Fibroblast of lung (primary cell): ENCODE measurements at places on chromosomes 2 and 18. TPM values are rescaled to one million over a fixed set of nuclear protein-coding genes. Genes with fewer than 3 reads are reported as not detected.

DNA sequence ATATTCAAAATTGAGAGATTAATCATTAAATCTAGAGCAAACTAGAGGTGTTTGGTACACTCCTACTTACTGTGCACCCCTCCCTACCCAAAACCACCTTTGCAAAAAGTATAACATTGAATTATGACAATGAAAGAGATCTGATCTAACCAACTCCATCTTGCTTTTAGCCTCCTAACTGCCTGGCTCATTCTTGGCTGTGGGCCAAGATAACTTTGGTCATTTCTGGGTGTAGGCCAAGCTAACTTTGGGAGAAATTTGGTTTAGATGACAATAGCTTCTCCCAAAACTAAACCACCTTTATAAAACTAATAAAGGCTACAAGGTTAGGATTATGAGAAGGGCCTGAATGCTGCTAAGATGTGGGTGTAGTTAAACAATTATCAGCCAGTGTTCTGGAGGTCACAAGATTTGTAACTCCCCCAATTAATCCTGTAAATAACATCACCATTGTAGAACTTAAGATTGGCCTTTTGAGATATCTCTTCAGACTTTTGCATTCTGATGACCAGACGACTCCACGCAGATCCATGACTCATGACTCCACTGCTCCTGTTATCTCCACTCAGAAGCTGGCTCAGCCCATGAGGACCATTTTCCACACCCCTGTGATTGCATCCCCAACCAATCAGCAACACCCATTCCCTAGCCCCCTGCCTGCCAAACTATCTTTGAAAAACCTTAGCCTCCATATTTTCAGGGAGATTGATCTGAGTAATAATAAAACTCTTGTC is 160.2 kb downstream of the FBXO15 start:
- no peak for DNase-seq

Gene MOCOS
- total RNA-seq: 9.0 and 13.9 TPM in 2 replicates

- DNase-seq: peak; percentile 63
These were observed 179.4 kb upstream of the SESTD1 start for GRCh38 chr2:179444056-179444455.

GRCh38 chr2:208311954-208312353 is 45.9 kb downstream of the PIKFYVE start:
- DNase-seq: no peak

Gene TBR1
- not detected in 2 replicates for total RNA-seq

Gene CDK5R2
- total RNA-seq: under 0.01 and 0.17 TPM in 2 replicates

- no peak for DNase-seq
These were observed 41.4 kb downstream of the PDK1 start for GRCh38 chr2:172597176-172597842.

DNA sequence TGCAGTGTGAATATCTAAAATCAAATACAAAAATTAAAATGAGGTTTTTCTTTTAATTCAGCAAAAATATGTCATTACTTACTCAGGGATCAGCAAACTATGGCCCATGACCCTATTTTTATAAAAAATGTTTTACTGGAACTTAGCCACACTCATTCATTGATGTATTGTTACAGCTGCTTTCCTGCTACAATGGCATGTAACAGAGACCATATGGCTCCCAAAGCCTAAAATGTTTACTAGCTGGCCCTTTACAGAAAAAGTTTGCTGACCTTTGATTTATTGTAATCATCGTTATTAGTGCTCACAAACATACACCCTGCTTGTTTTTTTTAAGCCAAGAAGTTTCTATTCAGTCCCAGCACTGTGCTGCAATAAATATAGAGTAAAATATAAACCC is 120.3 kb downstream of the PLA2R1 start:
- DNase-seq: peak; percentile 83

GRCh38 chr2:11711751-11712150 is 34.7 kb upstream of the LPIN1 start:
- no peak for DNase-seq

DNA sequence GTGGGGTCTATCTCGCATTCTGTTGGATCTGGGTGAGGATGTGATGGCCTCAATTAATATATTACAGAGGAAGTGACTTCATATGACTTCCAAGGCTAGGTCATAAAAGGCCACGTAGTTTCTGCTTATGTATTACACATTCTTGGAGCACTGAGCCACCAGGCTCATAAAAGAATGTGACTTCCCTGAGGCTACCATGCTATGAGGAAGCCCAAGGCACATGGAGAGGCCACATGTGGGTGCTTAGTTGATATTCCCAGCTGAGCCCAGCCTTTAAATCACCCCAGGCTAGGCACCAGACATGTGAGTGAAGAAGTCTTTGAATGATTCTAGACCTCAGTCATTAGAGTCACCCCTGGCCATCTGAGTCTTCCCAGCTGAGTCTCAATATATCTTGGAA is 13.3 kb upstream of the REEP1 start:
- DNase-seq: no peak
